ENCODE measurements at places on chromosomes 6 and 20.
A peak's percentile ranks its signal among the peaks of the same experiment; 100 is the strongest.

DNA sequence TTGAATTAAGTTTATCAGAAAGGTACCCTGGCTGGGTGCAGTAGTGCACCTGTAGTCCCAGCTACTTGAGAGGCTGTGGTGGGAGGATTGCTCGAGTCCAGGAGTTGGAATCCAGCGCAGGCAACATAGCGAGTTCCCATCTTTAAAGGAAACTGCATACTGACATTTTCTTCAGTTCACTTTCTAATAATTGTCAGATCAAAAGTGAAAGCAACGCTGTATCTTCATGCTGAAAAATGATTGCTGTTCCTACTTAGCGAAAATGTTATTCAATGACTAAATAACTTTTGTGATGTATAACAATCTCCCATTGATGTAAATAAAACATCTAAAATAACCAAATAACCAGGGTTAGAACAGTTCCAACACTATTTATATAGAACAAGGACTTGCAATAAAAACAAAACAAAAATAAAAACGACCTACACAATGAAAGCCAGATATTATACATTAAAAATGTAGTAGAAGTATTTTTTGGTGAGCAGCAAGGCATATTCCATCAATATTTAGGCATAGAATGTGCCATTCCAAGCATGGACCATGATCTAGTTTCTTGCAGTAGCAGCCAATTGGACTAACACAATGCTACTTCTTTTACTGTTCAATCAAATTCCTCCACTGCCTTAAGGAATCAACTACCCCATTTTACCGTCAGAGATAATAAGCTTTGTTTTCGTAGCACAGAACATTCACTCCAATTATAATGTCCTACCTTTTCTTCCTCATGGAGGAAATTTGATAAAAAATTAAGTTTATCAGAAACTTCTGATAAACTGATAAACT, 1.5 kb downstream of the LATS1 start:
- no peak for DNase-seq

DNA sequence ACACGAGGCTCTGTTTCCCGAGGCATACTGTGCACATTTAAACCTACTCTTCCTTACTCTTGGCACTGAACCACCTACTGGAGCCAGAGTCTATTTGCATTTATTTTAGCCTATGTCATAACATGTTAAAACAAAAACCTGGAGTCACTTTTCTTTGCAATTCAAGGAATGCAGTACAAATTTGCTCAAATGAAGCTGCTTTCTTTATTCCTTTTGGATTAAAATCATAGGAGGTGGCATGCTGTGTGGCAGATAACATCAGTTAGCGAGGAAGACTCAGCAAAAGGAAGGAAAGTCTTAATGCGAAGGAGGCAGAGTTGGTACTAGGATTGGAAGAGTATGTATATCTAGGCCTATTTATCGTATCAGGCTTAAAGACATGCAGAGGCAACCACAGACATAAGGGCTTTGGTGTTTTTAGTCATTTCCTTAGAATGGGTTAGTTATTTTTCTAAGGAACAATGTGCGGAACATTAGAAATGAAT, 92.9 kb downstream of the SAMD3 start:
- DNase-seq = no peak

DNA sequence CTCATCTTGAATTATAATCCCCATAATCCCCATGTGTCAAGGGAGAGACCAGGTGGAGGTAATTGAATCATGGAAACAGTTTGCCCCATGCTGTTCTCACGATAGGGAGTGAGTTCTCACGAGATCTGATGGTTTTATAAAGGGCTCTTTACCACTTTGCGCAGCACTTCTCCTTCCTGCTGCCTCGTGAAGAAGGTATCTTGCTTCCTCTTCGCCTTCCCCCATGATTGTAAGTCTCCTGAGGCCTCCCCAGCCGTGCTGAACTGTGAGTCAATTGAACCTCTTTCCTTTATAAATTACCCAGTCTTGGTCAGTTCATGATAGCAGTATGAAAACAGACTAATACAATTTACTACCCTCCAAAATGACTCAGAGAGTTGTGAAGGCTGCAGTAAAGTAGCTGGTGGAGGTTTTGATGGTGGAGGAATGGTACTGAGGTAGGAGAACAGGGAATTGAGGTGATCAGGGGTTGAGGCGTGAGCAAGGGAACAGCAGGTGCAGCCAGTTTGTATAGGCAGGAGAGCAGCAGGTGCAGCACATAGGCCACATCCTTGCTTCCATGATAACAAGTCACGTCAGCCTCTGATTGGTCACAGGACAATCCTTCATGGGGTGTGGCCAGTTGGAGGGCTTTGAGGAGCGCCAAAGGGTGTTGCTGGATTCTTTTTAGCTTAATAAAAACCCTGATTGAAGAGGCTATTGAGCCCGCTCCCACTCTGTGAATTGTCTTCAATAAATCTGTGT, 150.0 kb downstream of the CDC5L start:
- DNase-seq = no peak

DNA sequence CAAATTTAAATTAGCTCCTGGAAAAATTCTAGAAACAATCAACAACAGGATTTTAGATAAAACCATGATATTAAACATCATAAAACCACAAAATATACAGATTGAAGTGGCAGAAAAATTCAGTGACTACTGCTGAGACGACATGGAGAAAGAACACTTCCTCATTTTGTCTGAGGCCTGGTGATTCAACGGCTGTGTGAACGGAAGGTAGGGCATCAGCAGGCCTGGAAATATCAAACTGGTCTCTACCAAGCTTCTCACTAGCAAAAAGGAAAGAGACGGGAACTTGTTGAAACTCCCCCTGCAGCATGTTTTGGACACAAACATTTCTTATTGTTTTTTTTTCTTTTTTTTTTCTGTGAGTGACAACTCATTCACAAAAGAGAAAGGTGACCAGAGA, 58.0 kb upstream of the AHI1 start:
- DNase-seq = no peak

DNA sequence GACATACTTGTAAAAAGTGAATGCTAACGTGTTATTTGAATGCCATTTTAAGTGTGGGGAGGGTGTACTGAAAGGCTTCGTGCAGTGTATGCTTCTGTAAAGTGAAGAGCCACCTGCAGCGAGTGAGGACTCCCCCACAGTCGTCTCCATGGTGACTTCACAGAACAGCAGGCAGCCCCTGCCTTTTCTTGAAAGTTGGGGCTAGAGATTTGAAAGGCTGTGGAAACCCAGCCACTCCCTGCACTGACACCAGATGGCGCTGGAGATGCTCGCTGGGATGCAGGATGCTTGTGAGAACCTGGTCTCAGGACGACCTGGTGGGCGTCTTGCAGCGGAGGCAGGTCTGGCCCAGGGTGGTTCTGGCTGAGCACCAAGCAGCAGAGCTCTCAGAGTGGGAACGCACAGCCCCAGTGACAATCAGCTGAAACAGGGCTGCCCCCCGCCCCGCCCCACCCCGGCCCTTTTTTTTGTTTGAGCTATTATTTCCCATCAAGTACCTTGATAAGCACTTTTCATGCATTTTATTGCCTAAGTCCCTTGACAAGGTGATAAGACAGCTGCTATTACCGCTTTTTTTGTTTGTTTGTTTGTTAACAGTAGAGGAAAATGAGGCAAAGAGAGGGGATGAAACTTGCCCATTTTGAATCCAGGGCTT, 150.3 kb downstream of the SYCP2 start:
- DNase-seq = peak; percentile 15

DNA sequence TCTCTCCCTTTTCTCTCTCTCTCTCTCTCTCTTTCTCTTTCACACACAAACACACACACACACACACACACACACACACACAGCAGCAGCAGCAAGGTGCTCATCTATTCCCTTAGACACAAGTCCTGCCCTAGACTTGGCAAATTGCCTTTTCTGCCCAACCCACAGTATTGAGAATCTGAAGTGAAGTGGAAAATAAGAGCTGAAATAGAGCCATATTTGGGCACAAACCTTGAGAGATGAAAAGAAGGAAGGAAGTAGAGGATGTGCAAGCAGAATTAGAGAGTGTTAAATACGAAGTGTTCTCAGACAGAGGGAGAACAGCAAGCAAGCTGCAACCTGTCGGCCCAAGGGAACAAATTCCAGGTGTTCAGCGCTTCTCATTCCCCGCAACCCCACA, 557.5 kb upstream of the NOX3 start:
- no peak for DNase-seq

GRCh38 chr20:47529840-47530239, 28.2 kb downstream of the NCOA3 start:
- DNase-seq = no peak

DNA sequence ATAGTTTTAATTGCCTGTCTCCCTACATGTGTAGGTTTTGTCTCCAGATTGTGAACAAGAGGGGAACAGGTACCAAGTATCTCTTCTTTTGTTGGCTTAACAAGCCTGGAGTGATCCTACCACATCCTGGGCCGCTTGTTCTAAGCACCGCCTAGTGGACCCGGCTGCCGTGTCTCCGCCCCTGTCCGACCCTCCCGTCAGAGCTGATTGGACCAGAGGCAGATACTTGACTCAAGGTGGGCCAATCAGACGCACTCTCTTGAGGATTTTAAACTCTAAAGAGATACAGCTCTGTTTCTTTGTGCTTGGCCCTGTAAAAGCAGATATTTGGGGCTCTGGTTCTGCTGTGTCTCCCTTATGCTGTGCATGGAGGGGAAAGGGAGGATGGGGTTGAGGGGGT, 68.2 kb downstream of the PRDM1 start:
- no peak for DNase-seq

GRCh38 chr20:58868795-58869194, 16.3 kb downstream of the GNAS start:
- DNase-seq = no peak

GRCh38 chr6:45002390-45003105, 325.6 kb upstream of the RUNX2 start:
- no peak for DNase-seq

DNA sequence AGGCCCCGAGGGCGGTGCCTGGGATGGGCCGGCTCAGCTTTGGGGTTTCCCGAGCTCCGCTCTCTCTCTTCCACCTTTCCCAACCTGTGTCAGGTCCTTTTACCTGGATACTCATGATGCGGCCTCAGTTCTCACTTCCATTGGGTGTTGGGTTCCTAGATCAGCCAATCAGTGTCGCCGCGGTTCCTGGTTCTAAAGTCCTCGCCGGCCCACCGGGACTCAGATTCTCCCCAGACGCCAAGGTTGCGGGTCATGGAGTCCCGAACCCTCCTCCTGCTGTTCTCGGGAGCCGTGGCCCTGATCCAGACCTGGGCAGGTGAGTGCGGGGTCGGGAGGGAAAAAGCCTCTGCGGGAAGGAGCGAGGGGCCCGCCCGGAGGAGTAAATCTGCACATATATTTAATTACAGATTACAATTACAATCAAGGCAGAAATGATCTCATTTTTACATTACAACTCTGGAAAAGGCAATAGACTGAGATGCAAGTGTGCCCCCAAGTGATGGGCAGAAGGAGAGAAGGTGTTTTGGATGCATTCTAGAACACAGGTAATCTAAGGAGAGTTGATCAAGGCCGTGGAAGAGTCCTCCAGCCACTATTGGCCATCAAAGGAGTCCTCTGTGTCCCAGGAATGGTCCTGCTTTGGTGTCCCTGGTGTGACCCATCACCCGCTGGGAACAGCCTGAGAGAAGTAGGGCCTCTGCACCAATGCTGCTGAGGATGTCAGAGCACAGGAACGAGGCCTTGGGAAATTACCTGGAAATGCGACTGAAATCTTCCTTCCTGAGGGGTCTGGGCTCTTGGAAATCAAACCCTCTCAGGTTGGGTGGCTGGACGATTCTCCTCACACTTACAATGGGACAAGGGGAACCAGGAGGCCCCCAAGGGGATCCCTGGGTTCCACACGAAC, 34.7 kb upstream of the MICB start:
- peak; percentile 71 for DNase-seq

DNA sequence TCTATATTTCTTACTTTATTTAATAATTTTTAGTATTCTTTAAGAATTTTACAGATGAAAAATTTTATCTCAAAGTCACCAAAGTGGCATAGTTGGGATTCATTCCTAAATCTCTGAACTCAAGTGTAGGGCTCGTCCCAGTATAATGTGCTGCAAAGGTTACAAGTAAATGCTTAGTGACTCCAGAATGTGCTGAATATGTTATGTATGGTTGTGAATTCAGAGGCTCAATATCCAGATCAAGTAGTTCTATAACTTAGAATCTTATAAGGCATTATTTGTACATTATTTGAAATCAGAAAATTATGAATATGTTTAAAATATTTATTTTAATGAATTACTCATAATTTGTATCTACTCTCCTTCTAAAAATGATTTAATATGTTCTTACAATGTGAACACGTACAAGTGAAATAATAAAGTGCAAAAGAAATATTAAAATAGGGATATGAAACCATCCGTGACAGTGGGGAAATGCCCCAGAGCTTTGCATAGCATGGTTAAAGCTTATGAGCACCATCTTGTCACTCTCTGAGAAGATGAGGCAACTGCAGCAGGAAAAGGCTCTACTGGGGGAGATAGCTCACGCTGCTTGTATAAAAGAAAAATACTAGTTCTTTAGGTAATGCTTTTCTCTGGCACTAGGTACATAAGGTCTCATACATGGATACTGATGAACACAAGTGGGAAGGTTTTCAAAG, 259.0 kb downstream of the FOXC1 start:
- DNase-seq = no peak

DNA sequence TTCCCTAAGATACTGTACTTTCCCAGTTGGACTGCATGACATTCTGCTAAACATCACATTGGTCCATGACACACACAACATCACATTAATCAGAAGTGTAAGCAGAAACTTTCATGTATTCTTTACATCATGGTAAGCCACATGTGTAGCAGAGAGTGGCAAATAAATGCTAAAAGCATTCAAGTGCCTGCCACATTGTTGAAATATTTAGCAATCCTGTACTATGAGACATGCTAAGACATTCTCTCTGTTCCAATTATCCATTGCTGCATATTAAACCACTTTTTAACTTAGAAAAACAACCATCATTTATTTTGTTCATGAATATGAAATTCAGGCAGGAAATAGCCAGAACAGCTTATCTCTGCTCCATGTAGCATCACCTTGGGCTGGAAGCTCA, 207.7 kb upstream of the GJE1 start:
- DNase-seq = no peak

GRCh38 chr20:45341939-45342854, 6.0 kb downstream of the SDC4 start:
- no peak for DNase-seq

GRCh38 chr6:130240232-130240631, 17.5 kb upstream of the SAMD3 start:
- DNase-seq = no peak
